Stimulated activated CD4-positive, alpha-beta T cell treated with anti-CD3 and anti-CD28 coated beads, Interleukin-1b, Interleukin-23, amount 100 ng/mL, for 1 hour (primary cell): ENCODE measurements at places on chromosomes 4 and X.

DNA sequence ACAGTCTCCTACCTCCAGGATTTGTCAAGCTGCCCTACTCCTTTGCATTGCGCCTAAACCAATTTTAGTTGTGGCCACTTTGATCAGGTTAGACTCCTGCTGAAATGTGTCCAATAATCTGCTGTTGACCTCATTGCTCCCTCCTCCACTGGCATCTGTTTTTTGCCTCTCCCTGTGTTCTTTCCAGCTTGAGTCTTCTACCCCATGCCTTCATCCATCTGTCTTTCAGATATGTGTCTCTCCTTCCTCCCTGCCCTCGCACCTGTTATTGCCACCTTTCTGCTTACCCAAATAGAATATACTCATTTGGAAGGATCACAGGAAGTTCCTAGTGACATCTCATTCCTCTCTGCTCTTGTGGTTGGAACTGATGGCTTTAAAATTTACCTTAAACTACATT is 366.6 kb upstream of the CLNK start:
- DNase-seq: no peak

DNA sequence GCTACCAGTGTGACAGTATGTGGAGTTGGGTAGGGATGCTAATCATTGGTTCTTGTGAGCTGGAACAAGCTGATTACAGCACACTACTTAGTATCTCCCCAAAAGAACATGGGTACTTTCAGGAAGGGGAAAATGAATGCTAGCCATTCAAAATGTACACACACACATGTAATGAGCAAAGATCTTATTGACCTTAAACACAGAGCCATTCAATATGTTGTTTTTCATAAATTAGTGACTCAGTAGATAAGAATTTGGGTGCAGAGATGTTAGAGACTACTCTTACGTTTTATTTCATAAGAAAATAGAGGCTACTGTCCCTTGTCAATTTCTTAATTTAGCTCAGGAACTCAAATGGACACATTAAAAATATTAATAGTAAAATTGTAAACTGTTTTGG is 509.5 kb upstream of the ATOH1 start:
- no peak for DNase-seq

GRCh38 chr4:151688003-151688784 is 72.6 kb downstream of the GATB start:
- no peak for DNase-seq

DNA sequence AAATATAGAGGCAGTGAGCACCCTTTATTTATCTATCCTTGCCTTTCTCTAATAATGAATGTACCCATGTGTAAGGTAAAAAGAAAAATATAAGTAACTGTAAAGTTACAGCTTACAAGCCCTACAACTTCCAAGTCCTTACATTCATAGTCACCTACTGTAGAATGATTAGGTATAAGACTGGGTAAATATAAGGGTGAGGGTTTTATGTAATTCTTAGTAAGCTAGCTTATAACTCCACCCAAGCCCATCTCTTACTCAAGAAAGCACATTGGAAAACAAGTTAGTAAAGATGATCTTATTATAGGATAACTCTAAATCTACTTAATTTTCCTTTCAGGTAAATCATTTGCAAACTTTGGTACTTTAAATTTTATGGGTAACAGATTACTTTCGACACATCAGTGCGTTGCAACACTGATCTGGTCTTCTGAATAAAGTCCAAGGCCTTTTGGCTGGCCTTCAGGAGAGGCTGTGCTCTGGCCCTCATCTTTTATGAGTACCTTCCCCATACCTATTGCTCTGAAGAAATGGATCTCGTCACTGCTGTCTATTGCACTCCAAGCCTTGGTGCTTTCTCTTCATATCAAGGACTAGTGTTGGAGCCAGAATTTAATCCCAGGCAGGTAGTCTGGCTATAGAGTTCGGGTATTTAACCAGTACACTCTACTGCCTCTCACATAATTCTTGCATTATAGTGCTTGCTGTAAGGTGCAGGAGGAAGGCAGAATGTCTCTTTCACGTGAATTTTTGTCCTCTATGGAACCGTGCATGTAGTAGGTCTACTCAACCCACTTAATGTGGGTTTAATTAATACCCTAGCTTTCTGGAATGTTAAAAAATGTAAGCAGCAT is 443.6 kb upstream of the AR start:
- no peak for DNase-seq

DNA sequence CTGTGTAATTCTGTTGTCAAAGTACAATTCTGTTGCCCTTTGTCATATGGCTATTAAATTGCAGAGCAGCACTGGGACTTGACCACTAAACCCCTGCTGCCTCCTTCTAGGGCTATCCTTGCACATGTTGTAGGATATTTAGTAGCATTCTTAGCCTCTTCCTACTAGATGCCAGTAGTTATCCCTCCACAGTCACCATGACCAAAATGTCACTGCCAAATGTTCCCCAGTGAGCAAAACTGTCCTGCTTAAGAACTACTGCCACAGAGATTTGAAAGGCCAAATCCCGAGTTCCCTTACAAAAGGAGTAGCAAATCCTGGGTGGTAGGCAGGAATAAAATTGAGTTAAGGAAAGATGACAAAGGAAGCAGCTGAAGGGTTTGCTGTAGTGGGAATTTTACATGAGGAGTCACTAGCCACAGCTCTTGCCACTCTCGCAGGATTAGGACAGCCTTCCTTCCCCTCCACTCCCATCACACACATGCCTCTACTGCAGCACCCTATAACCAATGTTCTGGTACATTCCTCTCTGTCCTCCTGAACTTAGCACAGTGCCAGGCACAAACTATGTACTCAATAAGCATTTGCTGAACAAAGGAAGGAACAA is 8.4 kb downstream of the APBB2 start:
- DNase-seq: no peak

DNA sequence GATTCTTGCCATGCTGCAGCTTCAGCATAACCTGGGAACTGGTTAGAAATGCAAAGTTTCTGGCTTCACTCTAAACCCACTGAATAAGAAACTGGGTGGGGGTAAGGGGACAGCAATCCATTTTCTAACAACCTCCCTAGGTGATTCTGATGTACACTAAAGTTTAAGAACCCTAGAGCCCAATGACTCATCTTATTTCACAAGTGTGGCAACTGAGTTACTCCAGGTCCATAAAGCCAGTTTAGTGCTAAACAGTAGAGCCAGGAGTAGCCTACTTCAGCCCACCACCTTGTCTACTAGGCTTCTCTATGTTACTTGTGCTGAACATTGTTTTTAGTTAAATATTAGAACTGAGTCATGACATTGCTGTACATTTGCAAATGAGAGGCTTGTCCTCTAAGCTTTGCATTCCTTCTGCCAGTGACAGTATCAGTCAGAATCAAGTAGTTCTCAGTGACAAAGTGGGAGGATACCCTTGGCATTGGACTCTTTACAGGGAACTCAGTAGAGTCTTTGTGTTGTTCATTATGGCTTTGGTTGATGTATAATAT is 518.0 kb downstream of the RPA4 start:
- DNase-seq: no peak

- DNase-seq: no peak
Observed at GRCh38 chr4:3124070-3124767, 49.7 kb downstream of the HTT start.
